ENCODE measurements at places on chromosomes 6 and 20.
A peak's percentile ranks its signal among the peaks of the same experiment; 100 is the strongest.

GRCh38 chr6:111361648-111362047, 121.4 kb downstream of the REV3L start:
- peak; percentile 16 for DNase-seq

- DNase-seq: no peak
These were observed 1.1 kb upstream of the GRM4 start for GRCh38 chr6:34146801-34147592.

GRCh38 chr6:8707956-8708772, 272.8 kb upstream of the SLC35B3 start:
- peak; percentile 8 for DNase-seq

DNA sequence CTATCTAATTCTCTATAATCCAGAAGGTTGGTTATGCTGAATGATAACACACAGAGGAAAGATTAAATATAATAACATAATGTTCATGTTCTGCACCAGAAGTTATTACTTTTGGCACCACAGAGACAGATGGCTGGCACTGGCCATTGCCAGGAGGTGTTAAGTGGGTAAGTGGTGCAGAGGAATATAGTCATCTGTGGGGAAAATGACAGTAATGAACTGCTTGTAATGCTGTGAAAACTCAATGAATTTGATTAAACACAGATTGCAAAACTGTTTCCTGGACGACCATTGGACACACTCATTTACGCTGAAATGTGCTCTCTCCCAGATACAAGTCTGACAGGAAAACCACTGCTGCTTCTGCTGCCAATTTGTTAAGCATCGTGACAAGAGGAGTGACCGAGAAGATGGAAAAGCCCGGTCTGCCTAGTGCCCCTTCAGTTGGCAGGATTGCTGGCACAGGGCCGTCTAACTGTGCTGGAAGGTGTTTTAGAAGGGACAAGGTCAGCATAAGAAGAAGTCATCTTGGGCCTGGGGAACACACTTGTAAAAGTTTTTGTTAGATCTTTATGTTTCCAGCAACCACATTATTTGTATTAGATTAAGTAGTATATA, 567.4 kb downstream of the CBLN4 start:
- no peak for DNase-seq

DNA sequence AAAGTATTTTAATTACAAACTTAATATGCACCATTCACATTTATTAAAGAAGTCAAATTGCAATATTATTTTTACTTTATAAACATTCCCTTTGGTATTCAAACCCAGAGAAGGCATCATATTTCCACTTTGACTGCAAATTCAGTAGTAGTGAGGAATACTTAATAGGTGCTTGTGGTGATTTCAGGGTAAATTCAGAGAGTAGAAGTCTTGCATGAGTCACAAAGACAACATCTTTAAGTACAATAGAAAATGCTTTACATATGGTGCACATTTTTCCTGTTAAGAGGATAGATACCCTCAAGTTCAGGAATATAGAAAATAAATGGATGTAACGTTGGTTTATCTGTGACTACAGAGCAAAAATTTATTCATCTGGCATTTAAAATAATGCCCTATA, 390.2 kb downstream of the TENT5A start:
- DNase-seq: no peak

DNA sequence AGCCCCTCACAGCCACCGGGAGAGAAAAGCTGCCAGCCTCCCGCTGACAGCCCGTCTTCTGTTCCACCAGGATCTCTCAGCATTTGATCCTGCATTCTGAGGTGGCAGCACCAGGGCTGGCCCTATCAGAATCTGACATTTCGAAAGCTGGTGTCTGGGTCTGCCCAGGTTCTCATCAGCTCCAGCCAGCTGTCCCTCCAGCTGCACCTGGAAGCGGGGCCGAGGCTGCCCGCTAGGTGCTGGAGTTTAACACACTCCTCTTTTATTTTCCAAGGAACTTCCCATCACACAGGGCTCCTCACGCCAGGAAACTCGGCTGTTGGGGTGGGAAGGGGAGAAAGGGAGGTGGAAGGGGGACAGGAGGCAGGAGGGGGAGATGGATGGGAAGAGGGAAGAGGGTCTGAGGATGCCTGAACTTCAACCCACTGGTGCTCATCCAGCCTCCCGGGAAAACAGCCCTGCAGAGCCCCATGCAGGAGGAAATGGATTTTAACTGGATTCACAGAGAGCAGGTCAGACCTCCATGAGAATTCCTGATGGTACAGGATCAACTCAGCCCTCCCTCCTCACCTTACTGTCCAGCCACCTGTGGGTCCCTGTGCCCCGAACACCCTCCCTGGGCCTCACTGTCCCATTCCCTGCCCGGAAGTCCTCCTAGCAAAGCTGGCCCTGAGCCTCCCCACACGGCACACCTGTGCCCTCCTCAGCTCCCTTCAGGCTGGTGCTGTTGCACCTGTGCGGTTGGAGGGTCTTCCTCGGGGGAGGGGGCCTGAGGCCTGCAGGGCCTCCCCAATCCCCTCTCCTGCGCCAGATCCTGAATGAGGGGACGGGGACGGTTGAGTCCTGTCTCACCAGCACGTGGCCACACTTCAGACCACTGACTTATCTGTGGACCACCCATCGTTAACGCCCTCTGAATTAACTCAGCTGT, 3.9 kb upstream of the LSM14B start:
- no peak for DNase-seq

GRCh38 chr6:140441256-140441655, 1066.8 kb upstream of the CITED2 start:
- DNase-seq: peak; percentile 32

DNA sequence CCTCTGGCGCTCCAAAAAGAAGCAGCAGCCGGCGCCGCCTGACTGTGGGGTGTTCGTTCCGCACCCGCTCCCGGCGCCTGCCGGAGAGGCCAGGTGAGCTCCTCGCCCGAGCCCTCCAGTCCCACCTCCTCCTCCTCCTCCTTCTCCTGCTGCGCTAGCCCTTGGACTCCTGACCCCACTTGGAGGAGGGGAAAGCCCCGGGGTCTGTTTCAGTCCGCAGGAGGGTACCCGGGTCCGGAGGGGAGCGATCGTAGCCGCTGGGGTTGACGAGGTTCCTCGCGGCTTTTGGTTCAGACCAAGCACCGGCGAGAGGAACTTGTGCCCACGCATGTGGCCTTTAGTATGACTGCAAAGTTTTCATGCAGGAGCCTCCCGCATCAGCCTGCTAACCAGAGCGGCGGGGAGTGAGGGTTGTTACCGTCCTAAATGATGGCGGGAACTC, 493 bp downstream of the CRYBG1 start:
- DNase-seq: peak; percentile 84

GRCh38 chr6:106546261-106546690, 83.0 kb downstream of the RTN4IP1 start:
- no peak for DNase-seq

DNA sequence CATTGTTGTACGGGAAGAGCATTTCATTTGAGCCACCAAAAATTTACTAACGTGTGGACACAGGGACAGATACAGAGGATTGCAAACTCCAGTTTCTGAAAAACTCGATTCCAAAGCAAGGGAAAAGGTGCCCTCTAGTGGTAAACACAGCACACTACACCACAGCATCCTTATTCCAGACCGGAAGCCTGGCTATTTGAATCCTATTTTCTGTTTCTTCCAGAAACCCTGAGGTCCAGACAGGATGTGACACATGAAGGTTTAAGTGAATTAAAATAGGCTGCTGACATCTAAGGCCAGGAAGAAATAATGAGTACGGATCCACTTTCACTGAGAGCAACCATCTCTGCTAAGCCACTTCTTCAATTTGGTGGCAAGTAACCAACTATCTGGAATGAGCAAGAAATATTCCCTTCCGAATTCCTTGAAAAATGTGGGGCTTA, 31.8 kb upstream of the GMPR start:
- DNase-seq: peak; percentile 77

DNA sequence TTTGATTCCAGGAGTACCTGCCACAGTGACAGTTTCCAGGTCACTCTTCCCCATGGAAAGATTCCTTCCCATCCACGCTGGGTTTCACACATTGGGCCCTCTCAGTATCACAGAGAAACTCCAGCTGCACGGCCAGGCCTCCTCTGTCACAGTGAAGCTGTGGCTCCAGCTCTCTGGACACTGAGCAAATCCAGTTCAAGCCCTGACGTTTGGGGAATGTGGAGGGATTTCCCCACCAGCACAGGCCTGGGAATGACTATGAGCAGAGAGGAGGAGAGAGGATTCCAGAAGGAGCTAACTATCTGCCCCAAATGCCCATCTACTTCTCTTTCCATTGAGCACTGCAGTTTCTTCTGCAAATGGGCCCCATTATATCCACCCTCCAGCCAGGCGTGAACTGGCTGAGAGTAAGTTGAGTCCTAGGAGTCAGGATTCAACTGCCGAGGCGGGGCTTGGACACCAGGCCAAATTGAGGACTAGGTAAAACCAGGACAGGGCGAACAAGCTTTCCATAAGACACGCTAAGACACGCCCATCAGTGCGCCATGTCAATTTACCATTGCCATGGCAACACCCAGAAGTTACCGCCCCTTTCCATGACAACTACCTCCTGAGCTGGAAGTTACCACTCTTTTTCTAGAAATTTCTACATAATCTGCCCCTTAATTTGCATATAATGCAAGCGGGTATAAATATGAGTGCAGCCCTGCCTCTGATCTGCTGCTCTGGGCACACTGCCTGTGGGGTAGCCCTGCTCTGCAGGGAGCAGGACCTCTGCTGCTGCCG, 9.2 kb upstream of the BNIP5 start:
- DNase-seq: no peak

GRCh38 chr20:53606364-53606985, 12.8 kb upstream of the ZNF217 start:
- no peak for DNase-seq

DNA sequence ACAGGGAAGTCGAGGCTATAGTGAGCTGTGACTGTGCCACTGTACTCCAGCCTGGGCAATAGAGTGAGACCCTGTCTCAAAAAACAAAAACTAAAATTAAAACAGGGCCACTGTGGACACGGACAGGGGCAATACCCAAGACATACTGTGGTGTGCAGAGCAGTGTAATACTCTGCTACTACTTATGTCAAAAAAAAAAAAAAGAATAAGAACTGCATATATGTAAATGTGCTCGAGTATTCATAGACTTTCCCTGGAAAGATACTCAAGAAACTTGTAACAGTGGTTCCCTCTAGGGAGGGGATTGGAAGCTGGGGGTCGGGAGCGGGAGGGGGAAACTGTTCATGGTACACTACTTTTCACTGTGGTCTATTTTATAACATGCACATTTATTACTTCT, 15.9 kb downstream of the SPDEF start:
- DNase-seq: no peak

DNA sequence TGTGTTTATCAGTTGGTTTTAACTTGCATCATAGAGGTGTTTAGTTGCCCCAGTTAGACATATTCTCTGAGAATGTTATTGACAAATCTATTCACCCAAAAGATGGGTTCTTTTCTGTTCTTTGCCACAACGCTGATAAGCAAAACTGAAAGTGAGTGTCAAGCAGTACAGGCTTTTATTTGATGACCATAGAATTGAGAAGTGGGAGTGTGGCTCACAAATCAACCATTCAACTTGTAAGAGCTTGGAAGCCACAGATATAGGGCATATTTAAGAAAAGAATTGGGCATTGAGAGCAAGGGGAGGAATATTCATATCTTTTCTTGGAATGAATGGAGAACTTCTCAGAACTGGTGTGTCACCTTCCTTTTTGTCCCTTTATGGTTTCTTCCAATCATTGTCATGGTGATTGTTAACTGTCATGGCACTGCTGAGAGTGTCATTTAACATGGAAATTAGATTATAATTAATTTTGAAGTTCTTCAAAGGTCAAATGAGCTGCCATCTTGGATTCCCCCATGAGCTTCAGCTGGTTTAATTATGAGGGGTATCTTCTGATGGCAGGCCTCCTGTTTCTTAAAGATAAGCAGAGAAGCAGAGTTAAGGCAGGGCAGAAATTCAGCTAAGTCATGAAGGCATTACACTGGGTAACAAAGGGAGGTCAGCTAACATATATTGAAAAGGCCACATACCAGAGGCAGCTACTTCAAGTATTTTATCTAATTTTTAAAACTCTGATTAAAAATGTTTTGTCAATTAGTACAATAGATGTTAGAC, 254.0 kb upstream of the HTR1E start:
- DNase-seq: no peak

DNA sequence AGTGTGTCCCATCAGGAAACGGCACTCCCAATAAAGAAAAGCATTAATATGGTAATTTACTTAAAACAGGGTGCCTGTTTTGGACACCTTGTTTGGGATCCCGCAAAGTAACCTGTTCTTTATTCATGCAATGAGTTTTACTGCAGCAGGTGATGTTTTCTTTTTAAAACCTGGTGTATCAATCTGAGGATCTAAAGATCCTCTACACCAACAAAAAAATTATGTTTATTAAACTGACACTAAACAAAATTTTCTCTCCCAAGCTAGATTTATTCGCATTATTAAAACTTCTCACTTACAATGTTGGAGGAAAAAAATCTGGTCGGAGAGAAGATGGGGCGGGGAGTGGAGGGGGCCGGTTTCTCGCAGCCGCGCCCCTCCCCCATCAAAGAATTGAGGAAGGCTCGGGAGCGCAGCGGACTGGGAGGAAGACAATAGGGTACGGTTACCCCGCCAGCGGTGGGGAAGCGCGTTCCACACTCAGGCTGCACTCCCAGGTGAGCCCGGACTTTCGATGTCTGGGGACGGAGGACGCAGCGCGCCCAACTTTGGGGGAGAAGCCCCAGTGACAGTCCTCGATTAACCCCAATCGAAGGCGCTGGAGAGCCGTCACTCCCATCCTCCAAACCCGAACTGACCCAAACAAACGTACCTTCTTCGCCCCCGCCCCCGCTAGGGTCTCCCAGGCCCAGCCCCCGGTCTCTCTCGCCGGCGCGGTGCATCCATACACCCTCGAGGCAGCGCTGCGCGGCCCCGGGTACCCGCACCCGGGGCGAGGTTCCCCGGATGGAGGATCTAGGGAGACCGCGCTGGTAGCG, 1.3 kb downstream of the CD24 start:
- DNase-seq: no peak

DNA sequence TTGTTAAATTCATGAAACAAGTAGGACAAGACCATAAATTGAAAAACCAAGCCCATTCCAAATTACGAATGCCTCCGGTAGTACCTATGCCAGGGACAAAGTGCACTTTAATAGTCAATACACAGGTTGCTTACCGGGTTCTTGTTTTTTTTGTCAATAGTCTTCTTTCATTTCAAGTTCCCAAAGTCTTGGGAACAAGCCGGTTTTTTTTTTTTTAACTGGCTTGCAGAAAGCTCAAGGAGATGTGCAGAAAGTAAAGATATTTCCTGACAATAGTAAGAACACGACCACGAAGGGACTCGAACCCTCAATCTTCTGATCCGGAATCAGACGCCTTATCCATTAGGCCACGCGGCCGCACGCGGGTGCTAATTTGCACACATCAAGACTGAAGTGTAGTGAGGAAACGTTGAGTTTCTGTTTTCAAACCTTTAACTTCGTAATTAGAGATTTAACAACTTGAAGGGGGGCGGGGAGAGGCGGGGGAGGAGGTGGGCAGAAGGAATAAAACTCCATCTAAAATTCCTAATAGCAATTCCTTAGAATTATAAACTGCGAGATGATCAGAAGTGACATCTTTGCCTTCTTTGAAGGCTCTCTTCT, 181.0 kb downstream of the TRIM27 start:
- no peak for DNase-seq

- no peak for DNase-seq
These were observed 258.4 kb upstream of the MARCKS start for GRCh38 chr6:113598786-113599185.
